ENCODE measurements at places on chromosomes 4 and X.
A peak's percentile ranks its signal among the peaks of the same experiment; 100 is the strongest.

- no peak for DNase-seq
Measured at GRCh38 chr4:108556588-108557200, 63.7 kb upstream of the RPL34 start.

DNA sequence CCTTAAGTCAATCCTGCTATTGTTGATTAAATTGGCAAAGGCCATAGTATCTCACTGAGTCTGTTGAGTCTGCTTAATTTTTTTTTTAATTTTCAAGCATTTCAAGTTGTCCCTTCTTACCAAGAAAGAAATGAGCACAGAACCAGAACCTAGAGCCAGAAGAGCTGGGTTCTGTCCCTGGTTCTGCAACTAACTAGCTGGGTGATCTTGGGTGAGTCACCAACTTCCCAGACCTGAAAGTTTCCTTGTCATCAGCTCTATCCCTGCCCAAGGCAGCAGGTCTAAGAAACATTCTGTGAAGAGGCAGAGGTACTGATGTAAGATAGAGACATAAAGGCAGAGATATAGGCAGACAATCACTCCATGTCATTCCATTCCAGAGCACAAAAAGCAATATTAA, 17.3 kb downstream of the TEC start:
- no peak for DNase-seq

DNA sequence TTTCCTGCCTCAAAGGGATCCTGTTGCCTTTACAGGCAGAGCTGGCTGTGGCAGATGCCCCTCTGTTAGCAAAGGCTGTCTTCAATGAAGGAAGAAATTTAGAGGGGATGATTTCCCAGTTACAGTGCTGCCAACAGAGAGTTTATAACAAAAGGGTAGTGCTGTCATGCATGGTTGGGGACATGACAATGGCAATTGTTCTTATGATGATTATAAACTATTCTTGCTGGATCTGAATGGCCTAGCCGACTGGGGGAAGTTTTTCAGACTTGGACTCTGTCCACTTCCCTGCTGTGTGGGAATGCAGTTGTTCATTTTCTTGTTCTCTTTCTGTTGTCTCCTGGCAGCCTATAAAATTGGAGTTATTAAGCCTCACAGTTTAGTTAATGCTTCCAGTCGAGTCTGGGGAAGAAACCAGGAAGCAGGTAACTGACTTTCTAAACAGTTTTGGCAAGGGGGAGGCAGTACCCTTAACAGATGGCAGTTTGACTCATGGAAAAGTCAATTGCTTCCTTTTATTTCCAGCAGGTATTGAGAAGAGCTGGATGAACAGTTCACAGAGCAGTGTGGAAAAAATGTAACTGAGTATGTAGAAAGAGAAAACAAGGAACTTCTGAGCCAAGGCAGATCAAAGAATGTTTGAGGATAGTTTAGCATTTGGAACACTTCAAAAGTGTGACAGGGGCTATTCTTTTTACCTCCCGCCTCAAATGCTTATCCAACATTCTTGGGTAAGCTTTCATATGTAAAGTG, 582.6 kb downstream of the RAPGEF2 start:
- DNase-seq, result no peak

GRCh38 chrX:41257801-41258200, 76.2 kb upstream of the DDX3X start:
- no peak for DNase-seq

DNA sequence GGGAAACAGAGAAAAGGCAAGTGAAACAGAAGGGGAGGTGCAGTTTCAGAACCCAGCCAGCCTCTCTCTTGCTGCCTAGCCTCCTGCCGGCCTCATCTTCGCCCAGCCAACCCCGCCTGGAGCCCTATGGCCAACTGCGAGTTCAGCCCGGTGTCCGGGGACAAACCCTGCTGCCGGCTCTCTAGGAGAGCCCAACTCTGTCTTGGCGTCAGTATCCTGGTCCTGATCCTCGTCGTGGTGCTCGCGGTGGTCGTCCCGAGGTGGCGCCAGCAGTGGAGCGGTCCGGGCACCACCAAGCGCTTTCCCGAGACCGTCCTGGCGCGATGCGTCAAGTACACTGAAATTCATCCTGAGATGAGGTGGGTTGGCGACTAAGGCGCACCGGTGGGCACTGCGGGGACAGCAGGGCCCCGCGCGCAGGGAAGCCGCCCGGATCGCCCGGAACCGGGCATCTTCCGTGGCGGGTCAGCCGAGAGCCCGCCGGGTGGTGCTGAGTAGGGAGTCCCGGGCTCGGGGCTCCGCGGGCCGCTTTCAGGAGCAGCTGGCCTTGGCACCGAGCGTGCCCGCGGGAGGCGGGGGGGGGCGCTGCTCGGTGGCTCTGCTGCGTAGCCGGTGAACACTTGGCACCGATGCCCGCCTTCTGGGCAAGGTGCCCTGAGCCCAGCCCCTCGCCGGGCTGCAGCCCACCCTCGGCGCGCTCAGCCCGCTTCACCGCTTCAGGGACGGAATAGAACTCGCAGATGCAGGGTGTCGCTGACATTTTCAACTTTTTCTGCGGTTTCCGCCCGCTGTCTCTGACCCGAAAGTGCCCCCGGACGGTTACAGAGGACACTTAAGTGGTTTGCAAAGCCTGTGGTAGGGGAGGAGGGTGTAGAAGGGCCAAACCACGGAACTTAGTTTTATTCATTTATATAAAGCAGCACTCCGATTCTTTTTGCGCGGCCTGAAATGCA, at the start of gene CD38:
Gene CD38, plus strand, starts transcription at position 40 of the 953 bp plus-strand sequence. Its CDS starts 87 bp downstream, at position 127.
- no peak for DNase-seq

GRCh38 chr4:133045288-133045687, 103.8 kb upstream of the PCDH10 start:
- no peak for DNase-seq

GRCh38 chr4:79177388-79177787, 148.5 kb downstream of the NAA11 start:
- DNase-seq, result no peak

DNA sequence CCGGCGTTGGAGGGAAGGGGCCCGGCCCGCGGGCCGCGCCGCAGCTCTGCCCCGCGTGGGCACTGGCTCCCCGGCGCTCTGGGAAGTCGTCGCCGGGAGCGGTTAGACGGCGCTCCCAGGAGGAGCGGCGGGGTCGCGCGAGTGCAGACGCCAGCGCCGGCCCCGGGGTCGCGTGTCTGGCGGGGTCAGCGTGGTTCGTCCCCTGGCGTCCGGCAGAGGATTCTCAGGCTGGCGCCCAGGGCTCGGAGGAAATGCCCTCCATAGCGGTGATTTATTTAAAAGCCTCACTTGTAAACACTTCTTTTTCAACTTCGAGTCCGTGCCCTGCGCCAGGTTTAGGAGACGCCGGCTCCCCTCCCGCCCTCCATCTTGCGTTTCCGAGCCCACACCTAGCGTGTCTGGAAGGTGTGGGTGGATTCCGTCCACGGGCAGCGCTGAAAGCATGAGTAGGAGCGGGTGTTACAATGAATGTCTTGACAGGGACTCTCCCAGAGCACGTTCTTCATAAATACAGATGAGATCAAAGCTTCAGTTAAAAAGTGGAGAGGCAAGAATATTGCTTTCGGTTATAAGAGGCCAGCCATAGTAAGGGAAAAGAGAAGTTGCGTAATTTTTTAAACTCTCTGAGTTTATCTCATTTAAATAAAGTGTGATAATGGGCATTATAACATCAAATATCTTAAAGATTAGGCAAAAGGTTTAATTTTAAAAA, 692 bp downstream of the FAM241A start:
- peak; percentile 69 for DNase-seq

GRCh38 chr4:147984065-147984777, 252.3 kb downstream of the ARHGAP10 start:
- DNase-seq, result no peak

DNA sequence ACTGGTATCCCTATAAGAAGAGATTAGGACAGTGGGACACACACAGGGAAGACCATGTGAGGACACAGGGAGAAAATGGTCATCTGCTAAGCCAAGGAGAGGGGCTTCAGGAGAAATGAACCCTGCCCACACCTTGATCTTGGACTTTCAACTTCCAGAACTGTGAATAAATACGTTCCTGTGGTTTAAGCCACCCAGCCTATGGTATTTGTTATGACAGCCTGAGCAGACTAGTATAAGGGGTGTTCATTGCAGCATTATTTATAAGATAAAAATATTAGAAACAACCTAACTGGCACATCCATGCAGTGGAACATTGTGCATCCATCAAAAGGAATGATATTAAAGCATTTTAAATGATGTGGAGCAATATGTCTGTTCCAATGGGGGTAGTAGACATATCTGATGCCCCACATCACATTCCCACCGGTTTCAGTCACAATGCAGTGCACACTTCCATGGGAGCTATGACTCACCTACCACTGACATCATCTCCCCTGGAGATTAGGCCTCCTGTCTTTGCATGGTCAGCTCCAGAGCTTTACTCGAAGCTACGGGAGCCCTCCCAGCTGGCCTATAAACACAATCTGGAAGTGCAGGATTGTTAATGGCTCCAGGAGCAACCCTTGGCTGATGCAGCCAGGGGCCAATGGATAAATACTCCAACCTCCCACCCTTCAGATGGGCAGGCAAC, 38.9 kb upstream of the MAMLD1 start:
- DNase-seq, result no peak

DNA sequence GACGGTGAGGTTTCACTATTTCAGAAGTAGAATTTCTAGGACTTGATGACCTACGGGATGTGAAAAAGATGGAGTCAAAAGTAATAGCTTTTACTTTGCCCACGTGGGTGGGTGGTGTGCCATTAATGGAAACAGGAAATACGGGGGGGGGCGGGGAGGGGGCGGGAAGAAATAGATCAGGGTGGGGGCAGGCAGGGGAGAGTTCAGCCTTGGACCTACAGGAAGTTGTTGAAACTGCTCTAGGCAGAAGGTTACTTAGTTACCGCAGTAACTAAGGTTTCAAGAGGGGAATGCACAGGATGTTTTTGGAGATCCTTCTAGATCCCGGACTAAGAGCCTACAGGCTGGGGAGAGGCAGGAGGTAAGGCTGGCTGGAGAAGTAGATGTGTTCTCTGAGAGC, 3.6 kb upstream of the FHL1 start:
- DNase-seq, result no peak

- no peak for DNase-seq
Measured at GRCh38 chr4:79413886-79414285, 5.9 kb upstream of the GK2 start.

DNA sequence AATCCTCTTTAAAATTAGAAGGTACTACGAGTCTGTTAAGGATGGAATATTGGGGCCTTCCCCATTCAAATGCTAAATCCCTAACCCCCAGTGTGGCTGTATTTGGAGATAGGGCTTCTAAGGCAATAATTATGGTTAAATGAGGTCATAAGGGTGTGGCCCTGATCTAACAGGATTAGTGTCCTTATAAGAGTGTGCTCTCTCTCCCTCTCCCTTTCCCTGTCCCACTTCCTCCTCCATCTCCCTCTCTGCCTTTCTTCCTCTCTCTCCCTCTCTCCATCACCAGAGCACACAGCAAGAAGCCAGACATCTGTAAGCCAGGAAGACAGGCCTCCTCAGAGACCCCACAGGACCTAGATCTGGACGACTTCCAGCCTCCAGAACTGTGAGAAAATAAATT, 116.9 kb downstream of the COL25A1 start:
- DNase-seq, result no peak

DNA sequence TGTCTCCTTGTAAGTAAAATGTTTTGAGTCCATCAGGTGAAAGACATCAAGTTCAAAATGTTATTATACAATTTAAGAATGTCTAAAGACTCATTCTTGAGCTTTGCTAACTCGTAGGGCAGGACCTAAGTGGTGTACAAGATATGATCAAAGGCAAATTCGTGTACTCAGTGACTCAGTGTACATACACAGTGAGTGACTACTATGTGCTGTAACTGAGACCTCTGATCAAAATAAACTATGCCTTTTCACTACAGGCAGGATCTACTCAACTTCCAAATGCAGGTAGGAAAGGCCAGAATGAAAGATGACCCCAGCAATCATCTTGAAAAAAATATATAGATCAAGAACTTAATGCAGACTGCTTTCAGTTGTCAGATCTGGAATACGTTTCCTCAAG, 49.9 kb downstream of the ADGRG2 start:
- DNase-seq, result no peak

DNA sequence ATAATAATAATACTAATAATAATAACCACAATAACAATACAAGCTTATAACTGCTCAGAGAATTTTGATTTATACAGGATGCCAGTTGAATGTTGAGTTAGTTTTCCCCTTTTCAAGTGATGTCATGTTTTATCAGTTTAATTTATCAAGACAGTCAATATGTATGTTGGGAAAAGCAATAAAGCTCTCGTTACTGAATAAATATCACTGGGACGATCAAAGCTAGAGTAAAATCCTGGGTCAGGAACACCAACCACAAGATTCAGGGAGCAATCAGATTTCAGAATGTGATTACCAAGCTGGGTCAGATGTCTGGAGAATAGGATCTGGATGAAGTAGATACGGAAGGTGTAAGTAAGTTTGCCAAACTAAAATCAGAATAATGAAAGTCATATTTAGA, 179.6 kb downstream of the GRID2 start:
- no peak for DNase-seq

- no peak for DNase-seq
Measured at GRCh38 chr4:180665994-180666824, 1577.0 kb upstream of the TENM3 start.

DNA sequence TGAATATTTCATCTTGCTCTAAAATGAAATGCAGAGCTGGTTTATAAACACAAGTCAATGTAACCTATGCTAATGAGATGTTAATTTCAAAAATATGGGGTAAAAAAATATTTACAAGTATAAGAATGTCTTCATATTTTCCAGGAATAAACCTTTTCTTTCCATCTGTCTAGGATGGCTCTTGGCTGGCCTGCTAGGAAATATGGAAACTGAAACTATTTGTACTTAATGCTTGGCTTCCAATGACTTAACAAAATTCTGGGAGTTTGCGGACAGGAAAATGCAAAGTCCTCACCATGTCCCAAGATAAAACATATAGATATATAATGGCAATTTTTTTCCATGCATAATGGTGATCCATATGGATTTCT, 168.1 kb downstream of the SCFD2 start:
- DNase-seq, result no peak

GRCh38 chr4:73037057-73037456, 32.5 kb downstream of the COX18 start:
- no peak for DNase-seq

- no peak for DNase-seq
Measured at GRCh38 chrX:101368800-101369199, 17.2 kb downstream of the BTK start.

- no peak for DNase-seq
Measured at GRCh38 chrX:8520178-8520577, 55.5 kb downstream of the VCX3B start.

DNA sequence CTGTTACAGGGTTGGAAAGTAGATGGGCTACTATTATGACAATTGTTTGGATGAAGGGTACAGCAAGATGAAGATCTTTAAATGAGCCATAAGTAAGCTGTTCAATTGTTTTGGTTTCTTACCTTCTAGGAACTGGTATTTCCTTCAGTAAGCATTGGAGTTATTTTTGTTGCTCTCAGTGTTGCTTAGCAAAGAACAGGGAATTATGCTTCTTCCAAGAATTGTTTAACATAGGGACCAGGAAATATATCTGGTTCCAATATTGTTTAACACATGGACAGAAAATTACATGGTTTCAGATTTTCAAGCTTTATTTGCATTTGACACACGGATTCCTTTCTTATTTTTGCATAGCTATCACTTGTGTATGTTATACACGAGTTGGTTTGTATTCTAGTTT, 1999.0 kb downstream of the ARAP2 start:
- no peak for DNase-seq
